Body of pancreas (tissue), 4 donors: ENCODE measurements at places on chromosomes 3 and 15. TPM values are rescaled to one million over a fixed set of nuclear protein-coding genes. Genes with fewer than 3 reads are reported as not detected.

DNA sequence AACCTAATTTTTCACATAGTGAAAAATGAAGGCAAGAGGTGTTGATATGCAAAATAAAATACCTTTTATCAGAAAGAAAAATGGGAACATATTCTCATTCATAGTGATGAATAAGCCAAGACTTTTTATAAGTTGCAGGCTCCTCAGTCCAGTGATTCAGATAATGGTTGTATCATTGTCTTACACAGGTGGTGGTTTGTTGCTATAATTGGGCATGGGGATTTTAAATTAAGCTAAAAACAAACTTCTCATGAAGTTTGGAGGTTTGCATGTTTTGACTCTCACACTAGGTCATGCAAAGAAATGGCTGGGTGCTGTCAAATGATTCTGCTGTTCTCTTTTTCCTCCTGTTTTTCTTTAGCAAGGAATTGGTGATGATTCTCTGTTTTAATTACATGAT is 60.8 kb upstream of the SKIL start:
- no peaks in the 10 kb centered on the region for H3K4me1 ChIP-seq
- H3K27ac ChIP-seq = no peak overlapping the region
- no peaks in the 10 kb centered on the region for H3K27me3 ChIP-seq
- no peak overlapping the region for H3K4me3 ChIP-seq

- H3K27ac ChIP-seq = no peak overlapping the region
- no peaks in the 10 kb centered on the region for H3K4me1 ChIP-seq
- no peaks in the 10 kb centered on the region for H3K36me3 ChIP-seq
- H3K27me3 ChIP-seq = no peaks in the 10 kb centered on the region
- H3K4me3 ChIP-seq = no peak overlapping the region
Observed at GRCh38 chr3:73768524-73769308, 144.0 kb upstream of the PDZRN3 start.

GRCh38 chr15:32965897-32966296 is 228.6 kb downstream of the FMN1 start:
- no peaks in the 10 kb centered on the region for H3K4me1 ChIP-seq
- no peak overlapping the region for H3K27ac ChIP-seq
- no peaks in the 10 kb centered on the region for H3K36me3 ChIP-seq
- no peaks in the 10 kb centered on the region for H3K27me3 ChIP-seq
- DNase-seq = no peak

Gene PROK2
- total RNA-seq = not detected

Gene VGLL3
- total RNA-seq = 16.1 TPM

Gene TMPRSS7
- not detected for total RNA-seq
